Breast epithelium (tissue), 4 donors: ENCODE measurements at places on chromosomes 6 and 20. TPM values are rescaled to one million over a fixed set of nuclear protein-coding genes. Genes with fewer than 3 reads are reported as not detected.

Gene C6orf15
- total RNA-seq: not detected

DNA sequence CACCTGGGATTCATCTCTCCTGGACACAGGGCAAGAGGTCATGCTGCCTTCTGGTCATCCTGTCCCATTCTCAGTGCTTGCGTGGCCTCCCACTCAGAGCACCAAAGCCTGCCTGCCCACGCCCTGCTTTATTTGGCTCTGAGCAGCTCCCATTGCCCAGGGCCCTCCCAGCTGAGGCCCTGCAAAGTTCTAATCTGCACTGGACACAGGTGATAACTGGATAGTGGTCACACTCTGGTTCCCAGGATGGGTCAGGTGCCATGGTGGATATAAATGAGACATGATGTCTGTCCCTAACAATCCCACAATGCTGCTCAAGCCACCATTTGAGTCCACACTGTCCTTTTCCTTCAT is 39.5 kb downstream of the CPXM1 start:
- no peak for DNase-seq
- H3K27ac ChIP-seq: no peak overlapping the region
- no peaks in the 10 kb centered on the region for H3K36me3 ChIP-seq
- no peaks in the 10 kb centered on the region for H3K4me1 ChIP-seq

- no peaks in the 10 kb centered on the region for H3K36me3 ChIP-seq
- H3K27me3 ChIP-seq: no peaks in the 10 kb centered on the region
- no peak overlapping the region for H3K4me3 ChIP-seq
Measured at GRCh38 chr6:7419065-7419464, 29.5 kb downstream of the RIOK1 start.

- H3K27ac ChIP-seq: no peak overlapping the region
- DNase-seq: no peak
- H3K4me3 ChIP-seq: no peak overlapping the region
- H3K36me3 ChIP-seq: no peaks in the 10 kb centered on the region
- H3K4me1 ChIP-seq: no peaks in the 10 kb centered on the region
- no peaks in the 10 kb centered on the region for H3K27me3 ChIP-seq
Measured at GRCh38 chr6:82878812-82879211, 186.8 kb downstream of the UBE3D start.

GRCh38 chr6:126147291-126147815 is 161.0 kb downstream of the TRMT11 start:
- no peaks in the 10 kb centered on the region for H3K36me3 ChIP-seq
- H3K4me3 ChIP-seq: no peak overlapping the region
- no peak overlapping the region for H3K27ac ChIP-seq

GRCh38 chr6:140051521-140052512 is 677.4 kb upstream of the CITED2 start:
- no peak overlapping the region for H3K27ac ChIP-seq
- H3K36me3 ChIP-seq: no peaks in the 10 kb centered on the region
- no peaks in the 10 kb centered on the region for H3K27me3 ChIP-seq
- no peak overlapping the region for H3K4me3 ChIP-seq
- no peaks in the 10 kb centered on the region for H3K4me1 ChIP-seq

DNA sequence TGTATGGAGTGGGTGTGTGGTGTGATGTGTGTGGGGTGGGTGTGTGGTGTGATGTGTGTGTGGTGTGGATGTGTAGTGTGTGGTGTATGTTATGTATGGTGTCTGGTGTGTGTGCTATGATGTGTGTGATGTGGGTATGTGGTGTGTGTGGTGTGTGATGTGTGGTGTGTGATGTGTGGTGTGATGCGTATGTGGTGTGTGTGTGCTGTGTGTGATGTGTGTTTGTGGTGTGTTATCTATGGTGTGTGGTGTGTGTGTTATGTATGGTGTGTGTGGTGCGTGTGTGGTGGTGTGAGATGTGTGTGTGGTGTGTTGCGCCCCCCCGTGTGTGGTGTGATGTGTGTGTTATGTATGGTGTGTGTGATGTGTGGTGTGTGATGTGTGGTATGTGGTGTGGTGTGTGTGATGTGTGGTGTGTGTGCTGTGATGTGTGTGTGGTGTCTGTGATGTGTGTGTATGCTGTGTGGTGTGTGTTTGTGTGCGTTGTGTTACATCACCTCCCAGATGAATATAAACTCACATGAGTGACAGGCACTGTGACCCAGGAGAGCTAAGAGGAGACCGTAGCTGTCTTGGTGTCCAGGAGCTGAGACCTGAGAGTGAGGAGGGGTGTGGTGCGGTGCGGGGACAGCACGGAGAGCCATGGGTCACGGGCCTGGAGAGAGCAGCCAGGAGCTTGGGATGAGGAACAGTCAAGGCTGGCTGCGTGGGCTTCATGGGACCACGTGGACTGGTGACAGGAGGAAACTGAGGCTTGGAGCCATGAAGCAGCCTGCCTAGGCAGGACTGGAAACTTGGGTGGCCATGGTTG is 8.8 kb downstream of the DLGAP4 start:
- no peak for DNase-seq
- no peak overlapping the region for H3K27ac ChIP-seq
- H3K36me3 ChIP-seq: no peaks in the 10 kb centered on the region
- H3K4me3 ChIP-seq: no peak overlapping the region
- H3K4me1 ChIP-seq: no peaks in the 10 kb centered on the region

Gene SLC17A3
- not detected for total RNA-seq

- no peaks in the 10 kb centered on the region for H3K4me1 ChIP-seq
- H3K4me3 ChIP-seq: no peak overlapping the region
- H3K27me3 ChIP-seq: no peaks in the 10 kb centered on the region
Measured at GRCh38 chr20:8505476-8506200, 373.6 kb downstream of the PLCB1 start.
